ENCODE measurements at places on chromosomes 5 and 9.

GRCh38 chr5:7779019-7780005 is 71.6 kb downstream of the CFAP90 start:
- no peak for DNase-seq

- peak; percentile 55 for DNase-seq
Observed at GRCh38 chr5:164663198-164663989, 1158.0 kb downstream of the MAT2B start.

GRCh38 chr5:32604800-32605765 is 19.7 kb downstream of the SUB1 start:
- DNase-seq: no peak

DNA sequence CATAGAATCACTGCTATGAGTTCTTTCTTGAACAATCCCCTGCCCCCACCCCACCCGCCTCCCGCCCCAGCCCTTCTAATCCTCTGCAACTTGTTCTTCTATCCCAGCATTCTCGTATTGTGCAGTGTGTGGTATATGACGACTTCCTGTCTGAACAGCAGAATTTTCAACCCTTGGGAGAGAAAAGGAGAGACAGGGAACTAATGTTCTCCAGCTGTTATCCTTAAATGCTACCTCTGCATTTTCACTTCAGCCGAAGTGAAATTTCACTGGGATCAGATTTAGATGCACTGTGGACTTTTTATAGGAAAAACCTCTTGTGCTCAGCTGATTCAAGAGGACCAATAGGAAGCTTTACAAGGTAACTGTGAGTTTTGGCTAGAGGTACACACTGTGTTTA is 2.2 kb downstream of the FBXL7 start:
- peak; percentile 13 for DNase-seq

DNA sequence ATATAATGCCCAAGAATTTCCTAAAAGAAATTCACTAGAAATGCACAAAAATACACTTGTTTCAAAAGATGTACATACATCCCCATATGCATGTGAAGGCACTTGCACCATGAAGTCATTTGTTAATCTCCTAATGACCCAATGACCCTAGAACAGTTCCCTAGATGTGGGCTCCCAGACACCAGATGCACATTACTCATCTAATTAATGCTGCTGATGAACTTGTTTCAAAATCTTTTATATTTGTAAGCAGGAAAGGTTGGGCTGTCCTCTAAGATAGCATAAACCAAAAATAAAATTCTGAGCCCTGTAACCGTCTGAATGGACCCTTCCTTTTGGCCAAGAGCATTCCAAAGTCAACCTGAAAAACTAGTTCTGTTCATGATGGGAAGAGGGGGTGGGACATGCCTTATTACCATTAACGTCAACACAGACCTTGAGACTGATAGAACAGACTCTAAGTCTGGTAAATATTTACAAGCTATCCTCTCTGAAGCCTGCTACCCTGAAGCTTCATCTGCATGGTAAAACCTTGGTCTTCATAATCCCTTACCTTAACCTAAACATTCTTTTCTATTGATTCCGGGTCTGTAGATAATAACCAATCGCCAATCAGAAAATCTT is 91.0 kb upstream of the DAPK1 start:
- no peak for DNase-seq

DNA sequence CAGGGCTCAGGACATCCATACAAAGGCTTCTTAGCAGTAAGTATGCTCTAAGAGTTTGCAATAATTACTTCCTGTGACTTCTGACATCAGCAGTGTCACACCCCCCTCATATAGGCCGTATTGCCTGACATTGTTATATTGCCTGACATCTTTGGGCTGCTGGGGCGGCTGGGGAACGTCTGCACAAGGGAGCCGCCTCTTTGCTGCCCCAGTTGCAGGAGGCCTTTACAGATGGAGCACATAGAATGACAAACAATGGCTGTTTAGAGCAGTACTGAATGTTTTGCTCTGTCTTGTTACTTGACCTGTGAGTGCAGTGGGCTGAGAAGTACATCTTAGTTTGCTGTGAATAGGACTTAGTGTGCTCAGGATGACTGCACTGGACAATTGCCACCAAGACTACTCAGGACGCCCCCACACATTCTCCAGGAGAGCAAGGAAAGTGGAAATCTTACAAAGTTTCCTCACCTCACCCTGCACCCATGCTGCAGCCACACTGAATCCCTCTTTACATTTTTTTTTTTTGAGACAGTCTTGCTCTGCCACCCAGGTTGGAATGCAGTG is 65.4 kb upstream of the SPOCK1 start:
- peak; percentile 7 for DNase-seq

GRCh38 chr5:158451993-158452672 is 593.2 kb upstream of the CLINT1 start:
- DNase-seq: no peak

- DNase-seq: no peak
Observed at GRCh38 chr5:180161420-180162303, 47.3 kb downstream of the RASGEF1C start.

- DNase-seq: no peak
Observed at GRCh38 chr5:116757326-116757725, 182.7 kb upstream of the SEMA6A start.

DNA sequence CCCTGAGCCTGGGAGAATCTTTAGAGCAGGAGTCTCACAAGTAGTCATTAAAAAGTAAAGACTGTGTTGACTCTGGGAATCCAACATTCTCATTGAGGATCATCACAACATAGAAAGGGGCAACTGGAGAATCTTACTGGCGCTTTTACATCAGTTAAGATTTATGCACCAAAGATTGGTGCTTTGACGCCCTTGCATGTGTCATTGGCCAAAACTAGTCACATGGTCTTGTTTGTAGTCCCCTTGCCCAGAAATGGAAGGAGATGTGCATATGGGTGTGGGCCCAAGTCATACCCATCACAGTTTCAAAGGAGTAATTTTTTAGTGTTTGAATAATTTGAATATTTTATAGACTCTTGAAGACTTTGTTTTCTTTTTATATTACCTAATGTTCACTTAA is 228.2 kb downstream of the PRR16 start:
- DNase-seq: no peak

GRCh38 chr9:16058131-16058549 is 505.3 kb downstream of the CCDC171 start:
- DNase-seq: peak; percentile 81

- DNase-seq: peak; percentile 69
Observed at GRCh38 chr5:143606043-143606752, 202.7 kb upstream of the NR3C1 start.

- DNase-seq: peak; percentile 49
Observed at GRCh38 chr9:92384375-92384774, 20.0 kb downstream of the OGN start.
